Heart right ventricle (tissue), 16 donors: ENCODE measurements at places on chromosomes 5 and 9. TPM values are rescaled to one million over a fixed set of nuclear protein-coding genes. Genes with fewer than 3 reads are reported as not detected.

OR1J2 gene
- not detected for total RNA-seq

RASEF gene
- total RNA-seq: 0.04 TPM

DNA sequence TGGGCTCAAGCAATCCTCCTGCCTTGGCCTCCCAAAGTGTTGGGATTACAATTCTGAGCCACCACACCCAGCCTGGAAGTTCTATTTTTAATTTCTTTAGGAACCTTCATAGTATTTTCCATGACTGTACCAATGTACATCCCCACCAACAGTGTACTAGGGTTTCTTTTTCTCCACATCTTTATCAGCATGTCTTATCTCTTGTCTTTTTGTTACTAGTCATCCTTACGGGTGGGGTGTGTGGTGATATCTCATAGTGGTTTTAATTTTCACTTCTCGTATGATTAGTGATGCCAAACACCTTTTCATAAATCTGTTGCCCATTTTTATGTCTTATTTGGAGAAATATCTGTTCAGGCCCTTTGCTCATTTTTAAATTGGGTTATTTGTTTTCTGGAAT is 123.0 kb upstream of the MEF2C start:
- H3K4me1 ChIP-seq: no peaks in the 10 kb centered on the region
- no peaks in the 10 kb centered on the region for H3K27me3 ChIP-seq
- DNase-seq: no peak
- no peaks in the 10 kb centered on the region for H3K36me3 ChIP-seq

GRCh38 chr9:63817622-63818518 is 1467.1 kb downstream of the FOXD4L5 start:
- peaks cover 27% of the 10 kb centered on the region for H3K27me3 ChIP-seq
- no peaks in the 10 kb centered on the region for H3K36me3 ChIP-seq
- no peaks in the 10 kb centered on the region for H3K4me1 ChIP-seq
- peak; percentile 47 for DNase-seq
- H3K27ac ChIP-seq: no peak overlapping the region

DNA sequence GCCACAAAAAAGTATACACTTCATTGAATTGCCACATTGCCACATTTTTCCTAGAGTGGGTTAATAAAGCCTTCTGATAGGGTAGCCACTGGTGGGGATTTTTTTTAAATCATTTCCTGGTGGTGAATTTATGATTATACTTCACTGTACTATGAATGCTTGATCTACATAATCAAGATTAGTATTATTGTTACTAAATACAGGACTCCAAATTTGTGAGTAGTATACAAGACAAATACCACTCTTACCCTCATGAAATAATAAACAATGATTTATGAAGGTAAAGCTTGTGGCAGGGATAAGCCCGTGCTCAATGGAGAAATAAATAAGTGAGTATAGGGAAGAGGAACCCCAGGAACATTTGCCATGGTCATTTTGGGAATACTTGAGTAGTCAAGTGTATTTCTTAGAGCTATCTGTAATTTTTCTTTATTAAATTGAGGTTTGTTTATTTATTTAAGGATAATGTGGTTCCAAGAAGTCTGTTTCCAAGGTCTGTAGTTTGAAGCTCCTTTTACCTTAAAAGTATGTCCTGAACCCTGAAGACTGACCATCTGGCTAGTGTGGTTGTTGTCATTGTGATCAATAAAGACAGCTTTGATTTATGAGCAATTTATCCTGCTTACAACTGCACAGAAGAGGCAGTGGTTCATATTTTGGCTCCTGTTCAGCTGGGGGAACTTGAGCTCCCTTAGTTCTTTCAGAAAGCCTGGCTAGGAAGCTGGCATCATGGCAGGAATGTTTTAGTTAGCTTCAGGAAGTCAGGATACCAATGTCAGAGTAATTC is 118.6 kb downstream of the ZSWIM6 start:
- H3K4me3 ChIP-seq: no peak overlapping the region
- no peaks in the 10 kb centered on the region for H3K27me3 ChIP-seq
- no peaks in the 10 kb centered on the region for H3K36me3 ChIP-seq
- DNase-seq: peak; percentile 18
- H3K4me1 ChIP-seq: peaks cover 29% of the 10 kb centered on the region
